ENCODE measurements at places on chromosomes 5 and 9.

GRCh38 chr9:85041466-85042137 lies 372.1 kb downstream of the NTRK2 start:
- no peak for DNase-seq

- no peak for DNase-seq
Measured at GRCh38 chr5:137487600-137487999, 11.5 kb downstream of the SPOCK1 start.

DNA sequence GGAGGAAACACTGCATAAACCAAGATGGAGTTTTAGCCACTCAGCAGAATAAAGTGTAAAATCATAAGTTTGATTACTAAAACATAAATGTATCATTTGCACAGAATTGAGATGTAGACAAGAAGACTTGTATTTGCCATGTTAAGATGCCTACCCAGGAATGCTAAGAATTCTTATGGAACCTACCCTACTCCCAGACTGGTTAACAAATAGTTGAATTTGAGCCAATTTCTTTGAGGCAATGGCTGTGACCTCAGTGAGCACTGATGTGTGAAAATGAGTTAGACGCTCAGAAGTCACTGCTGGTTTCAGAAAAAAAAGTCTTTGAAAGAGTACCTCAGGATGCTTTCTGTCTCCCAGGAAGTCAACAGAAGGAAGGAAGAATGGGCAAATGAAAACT lies 95.6 kb downstream of the ESM1 start:
- DNase-seq: no peak

- DNase-seq: no peak
Measured at GRCh38 chr5:7811715-7812114, 39.2 kb downstream of the CFAP90 start.

- no peak for DNase-seq
Measured at GRCh38 chr5:110588286-110588980, 138.0 kb downstream of the TMEM232 start.

GRCh38 chr5:110008131-110008530 lies 318.4 kb downstream of the MAN2A1 start:
- no peak for DNase-seq

DNA sequence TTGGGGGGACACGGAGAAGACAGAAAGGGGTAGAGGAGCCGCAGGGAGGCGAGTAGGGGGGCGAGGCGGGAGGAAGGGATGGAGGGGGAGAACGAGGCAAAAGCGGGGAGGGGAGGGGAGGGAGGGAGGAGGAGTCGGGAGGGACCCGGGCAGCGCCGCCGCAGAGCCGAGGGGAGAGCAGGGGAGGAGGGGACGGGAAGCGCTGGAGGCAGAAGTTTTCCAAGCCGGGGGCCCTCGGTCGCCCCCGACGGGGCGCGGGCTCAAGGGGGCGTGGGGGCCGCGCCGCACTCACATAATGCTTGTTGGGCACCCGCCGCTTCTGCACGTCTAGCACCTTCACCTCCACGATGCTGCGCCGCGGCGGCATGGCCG lies 353 bp downstream of the SH3PXD2B start:
- DNase-seq: no peak

- DNase-seq: no peak
Measured at GRCh38 chr5:111582993-111583601, 70.8 kb upstream of the STARD4 start.

DNA sequence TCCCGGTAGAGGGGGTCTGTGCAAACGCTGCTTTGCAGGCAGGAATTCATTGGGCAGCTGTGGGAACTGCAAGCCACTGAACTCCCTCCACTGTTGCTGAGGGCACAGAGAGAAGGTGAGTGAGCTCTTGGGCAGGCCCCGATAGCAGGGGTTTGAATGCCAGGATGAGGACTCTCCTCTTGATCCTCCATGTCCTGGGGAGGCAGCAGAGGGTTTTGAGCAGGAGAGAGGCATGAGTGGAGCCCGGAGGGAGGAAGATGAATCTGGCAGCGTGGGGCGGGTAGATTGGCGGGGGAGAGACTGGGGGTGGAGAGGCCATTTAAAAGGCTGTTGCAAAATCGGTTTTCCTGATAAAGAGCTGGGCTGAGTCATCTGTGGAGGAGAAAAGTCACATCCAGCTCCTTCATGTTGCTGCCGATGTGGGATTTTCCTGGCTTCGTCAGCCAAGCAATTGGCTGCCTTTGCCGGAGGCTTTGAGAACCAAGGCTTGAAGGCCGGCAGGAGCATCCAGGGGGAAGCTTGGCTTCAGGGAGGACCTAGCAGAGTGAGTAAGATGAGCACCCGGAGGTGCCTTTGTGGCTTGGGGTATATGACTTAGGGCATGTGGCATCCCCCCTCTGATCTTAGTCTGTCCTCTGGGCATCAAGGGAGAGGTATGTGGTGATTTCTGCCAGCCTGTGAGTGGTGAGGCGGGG lies at the start of gene SYNPO:
Gene SYNPO (plus strand): TSS at position 350 of the 695 bp plus-strand sequence. CDS start 7,616 bp downstream, outside the sequence.
- DNase-seq: no peak

DNA sequence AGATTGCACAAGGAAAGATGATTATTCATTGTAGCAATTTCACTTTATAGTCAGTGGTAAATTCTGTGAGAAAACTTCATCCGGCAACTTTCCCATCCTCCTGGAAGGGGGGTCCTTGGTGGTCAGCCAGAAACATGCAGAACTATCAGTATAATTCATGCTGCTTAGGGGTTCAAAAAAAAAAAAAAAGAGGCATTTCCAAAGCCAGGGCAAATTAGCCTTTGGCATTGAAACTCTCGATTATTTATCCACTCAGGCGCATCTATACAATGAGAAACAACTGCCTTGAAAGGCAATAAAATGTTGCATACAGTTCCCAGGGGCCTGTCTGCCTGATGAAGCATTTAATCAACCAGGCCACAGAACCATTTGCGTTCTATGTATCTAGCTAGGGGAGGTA lies 263.3 kb downstream of the TMEM167A start:
- DNase-seq: no peak

- no peak for DNase-seq
Measured at GRCh38 chr9:127692071-127692470, 14.7 kb upstream of the CFAP157 start.

- DNase-seq: no peak
Measured at GRCh38 chr5:59187857-59188256, 605.0 kb downstream of the RAB3C start.

DNA sequence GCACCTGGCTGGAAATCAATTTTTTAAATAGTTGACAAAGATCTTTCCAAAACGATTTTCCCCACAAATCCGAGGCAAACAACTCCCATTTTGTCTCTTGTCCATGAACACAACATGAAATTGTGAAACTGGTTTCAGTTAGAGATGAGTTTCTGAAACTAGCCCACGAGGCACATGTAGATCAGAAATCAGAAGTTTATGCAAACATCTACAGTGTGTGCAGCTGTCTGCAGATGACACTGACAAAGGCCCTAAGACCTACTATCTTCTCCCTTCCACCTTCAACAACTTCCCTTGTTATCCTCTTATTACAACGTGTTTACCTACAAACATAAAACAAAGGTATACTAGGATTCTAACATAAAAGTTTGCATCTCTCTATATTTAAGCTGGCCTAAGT lies 183.3 kb downstream of the DIRAS2 start:
- DNase-seq: no peak

DNA sequence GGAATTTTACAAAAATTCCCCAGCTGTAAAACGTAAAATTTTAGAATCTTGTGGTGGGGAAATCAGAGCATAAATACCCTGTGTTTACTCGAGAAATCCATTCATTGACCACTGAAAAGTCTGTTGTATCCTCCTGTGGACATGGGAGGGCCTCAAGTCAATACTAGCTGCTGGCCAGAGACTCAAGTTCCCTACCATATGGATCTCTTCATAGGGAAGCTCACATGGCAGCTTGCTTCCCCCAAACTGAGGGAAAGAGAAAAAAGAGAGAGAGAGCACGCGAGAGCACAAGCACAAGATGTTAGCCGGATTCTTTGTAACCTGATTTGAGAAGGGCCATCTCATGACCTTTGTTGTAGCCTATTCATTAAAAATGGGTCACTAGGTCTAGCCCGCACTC lies 591.9 kb downstream of the LRRC70 start:
- DNase-seq: no peak

DNA sequence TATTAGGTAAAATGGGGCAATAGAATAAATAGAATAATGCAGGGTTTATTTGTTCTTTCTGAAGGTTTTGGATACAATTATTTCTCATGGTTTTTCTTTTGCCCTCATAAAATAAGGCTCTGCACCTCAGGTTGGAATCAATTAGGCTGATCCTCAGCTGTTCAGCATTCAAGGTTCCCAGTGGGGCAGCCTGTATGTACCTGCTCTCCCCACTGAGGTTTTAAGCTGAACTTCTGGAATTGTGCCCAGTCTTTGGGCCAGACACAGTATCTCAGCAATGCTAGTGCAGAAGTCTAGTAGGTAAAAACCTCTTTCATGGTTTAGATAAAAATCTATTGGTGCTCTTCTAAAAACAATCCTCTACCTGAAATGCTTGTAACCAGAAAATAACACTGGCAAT lies 98.0 kb downstream of the EDIL3 start:
- DNase-seq: no peak

DNA sequence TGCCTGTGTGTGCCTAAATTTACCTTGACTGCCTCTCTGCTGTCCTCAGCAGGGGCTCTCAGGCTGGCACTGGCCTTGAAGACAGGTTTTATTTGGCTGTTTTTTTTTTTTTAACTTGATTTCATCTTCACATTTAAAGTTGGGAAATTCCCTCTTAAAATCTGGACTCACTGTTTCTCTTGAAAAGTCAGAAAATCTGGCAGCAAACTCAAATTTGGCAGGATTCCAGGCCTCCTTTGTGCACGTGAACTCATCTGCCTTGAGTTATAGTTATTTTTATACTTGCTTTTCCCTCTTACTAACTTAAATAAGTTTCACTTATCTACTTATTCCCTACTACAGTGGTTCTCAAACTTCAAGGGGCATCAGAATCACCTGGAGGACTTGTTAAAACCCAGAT lies 118.4 kb upstream of the MAP3K1 start:
- no peak for DNase-seq

GRCh38 chr5:173399851-173400250 lies 71.6 kb upstream of the STC2 start:
- no peak for DNase-seq

GRCh38 chr5:172531704-172532026 lies 77.3 kb upstream of the SH3PXD2B start:
- DNase-seq: no peak

- no peak for DNase-seq
Measured at GRCh38 chr5:71011194-71011792, 13.8 kb downstream of the NAIP start.

DNA sequence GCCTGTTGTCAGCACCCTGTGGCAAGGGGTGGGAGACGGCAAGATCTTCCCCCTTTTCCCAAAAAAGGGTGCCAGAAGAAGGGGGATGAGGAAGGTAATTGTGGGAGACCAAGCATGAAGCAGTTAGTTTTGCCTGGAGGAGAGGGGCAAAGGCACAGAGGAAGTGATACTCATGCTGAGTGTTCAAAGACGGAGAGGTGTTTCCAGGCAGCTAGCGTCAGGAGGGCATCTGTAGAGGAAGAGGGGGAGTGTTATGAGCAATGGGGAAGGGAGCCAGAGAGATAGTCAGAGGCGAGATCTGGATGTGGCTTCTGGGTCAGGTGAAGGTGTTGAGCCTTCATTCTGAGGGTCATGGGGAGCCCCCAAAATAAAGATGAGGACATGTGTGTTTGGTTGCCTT lies 26.9 kb upstream of the ADAM19 start:
- DNase-seq: no peak

- DNase-seq: no peak
Measured at GRCh38 chr5:40406741-40407211, 272.9 kb upstream of the PTGER4 start.

DNA sequence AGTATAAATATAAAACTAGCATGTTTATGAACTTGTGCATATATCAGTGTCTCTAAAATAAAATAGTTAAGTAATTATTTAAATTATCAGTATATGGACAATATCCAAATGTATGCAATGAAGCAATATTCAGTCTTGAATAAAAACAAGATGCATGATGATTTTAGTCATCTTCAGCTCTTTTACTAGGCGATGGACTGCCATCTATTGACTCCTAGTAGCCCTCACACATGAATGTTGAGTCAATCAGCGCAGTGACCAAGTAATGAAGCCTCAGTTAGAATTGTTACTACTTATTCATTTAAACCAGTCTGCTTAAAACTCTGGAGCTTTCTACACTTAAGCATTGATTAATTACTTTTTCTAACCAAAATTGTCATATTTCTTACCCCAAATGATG lies 92.9 kb upstream of the GRHPR start:
- DNase-seq: no peak

DNA sequence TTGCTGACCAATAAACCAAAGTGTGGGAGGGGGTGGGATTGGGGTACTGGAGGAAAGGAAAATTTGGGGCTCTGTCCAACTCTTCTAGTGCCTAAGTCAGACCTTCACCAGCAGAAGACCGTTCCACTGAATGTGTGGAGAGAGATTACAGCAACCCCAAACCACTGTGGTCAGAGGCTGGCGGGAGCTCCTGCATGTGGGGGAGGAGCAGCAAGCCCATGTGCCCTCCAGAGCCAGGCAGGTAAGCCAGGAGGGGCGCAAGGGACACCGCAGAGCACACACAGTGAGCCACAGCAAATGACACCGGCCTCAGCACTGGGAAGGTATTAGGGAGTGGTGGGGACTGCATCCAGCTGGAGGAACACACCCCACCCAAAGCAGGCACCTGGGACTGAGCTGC lies 62.9 kb downstream of the SMIM23 start:
- DNase-seq: no peak

- DNase-seq: no peak
Measured at GRCh38 chr9:14908295-14909180, 1.7 kb downstream of the FREM1 start.

- DNase-seq: no peak
Measured at GRCh38 chr5:120504057-120504456, 40.0 kb downstream of the PRR16 start.

DNA sequence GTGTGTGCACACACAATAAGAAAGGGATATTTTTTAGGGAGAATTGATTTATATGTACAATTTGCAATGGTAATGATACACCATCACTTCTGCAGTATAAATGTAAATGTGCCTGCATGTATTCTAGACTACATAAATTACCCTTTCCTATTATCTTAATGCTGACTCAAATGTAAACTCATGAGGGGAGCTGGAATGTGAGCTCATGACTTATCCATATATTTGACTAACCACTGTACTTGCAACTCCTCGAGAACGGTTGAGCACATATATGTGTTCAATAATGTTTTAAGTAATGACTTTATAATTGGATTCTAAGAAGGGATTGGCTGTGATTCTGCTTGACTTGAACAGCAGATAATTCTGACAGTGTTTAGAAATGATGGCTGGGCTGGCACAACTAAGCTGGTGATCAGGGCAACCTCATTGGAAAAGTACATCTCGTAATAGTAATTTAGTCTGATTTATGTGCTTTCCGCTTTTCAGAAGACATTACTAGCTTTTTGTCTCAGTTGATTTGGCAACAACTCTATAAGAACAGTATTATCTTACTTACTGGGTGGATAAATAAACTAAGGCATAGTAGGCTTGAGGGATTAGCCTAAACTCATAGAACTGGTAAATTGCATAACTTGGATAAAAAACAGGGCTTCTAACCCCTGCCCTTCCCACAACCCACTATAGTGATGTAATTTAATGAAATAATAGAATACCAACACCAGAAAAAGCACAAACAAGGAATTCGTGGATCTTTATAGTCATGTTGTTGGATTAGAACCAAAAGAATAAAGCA lies 130.2 kb upstream of the SPEF2 start:
- no peak for DNase-seq

GRCh38 chr5:173247510-173247909 lies 12.5 kb upstream of the NKX2-5 start:
- DNase-seq: no peak

GRCh38 chr5:110335361-110336066 lies 391.0 kb downstream of the TMEM232 start:
- no peak for DNase-seq
